ENCODE measurements at places on chromosomes 1 and 21.

- DNase-seq = no peak
Measured at GRCh38 chr1:58815686-58816071, 31.8 kb upstream of the JUN start.

GRCh38 chr1:198649232-198649967 is 10.6 kb downstream of the PTPRC start:
- DNase-seq = no peak

DNA sequence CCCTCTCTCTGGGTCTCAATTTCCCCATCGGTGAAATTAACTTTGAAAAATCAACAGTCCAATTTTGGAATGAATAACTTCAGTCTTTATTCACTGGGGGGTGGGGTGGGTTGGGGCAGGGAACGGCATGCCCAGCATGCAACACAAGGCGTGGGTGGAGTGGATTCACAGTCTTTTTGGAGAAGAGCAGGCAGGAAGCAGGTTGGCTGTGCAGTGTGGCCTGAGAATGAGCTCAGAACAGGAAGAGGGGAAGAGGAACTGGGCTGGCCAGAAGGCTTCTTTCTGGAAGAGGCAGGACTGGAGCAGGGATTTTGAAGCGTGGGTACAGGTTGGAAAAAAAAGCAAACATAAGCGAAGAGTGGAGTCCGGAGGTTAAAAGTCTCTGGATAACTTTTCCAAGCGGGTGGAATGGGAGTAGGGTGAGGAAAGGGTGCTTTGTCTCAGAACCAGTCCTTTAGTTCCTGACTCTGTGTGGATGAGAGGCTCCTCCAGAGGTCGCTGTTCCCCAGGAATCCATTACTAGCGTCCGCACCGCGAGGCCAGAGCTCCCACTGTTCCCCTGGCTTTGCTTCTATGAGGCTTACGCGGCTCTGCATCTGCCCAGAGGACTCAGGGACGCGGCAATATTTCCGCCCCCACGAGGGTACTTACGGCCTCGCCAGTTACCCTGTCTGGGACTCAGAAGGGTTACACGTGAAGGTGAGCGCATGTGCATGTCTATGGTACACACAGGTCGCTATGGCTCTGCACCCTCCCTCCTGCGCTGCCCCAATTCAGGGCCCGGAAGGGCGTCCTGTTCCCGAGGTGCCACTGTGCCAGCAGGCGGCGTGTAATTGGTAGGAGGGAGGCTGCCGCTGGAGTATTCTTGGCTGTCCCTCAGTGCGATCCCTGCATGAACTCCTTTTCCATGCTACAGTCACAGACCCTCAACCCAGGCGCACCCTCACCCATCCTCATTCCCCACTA is 5.5 kb upstream of the FOXD2 start:
- peak; percentile 45 for DNase-seq

DNA sequence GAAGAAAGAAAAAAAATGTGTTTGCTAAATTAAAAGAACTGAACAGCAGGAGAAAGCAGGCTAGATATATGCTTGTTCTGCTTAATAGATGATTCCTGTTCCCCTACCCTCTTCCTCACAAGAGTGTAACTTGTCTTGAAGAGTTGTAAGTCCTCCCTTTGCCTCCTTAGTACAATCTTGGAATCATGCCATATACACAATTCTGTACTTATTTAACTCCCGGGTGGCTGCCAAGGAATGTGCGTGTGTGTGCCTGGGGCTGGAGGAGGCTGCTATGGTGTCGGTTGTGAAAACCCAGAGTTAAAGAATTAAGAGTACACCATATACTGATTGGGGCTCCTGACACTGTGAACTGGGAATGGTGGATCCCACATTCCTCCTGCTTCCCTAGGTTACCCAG is 194.2 kb downstream of the SIPA1L2 start:
- DNase-seq = no peak

- no peak for DNase-seq
Measured at GRCh38 chr1:55012661-55013060, 13.9 kb downstream of the BSND start.

GRCh38 chr1:159960721-159961381 is 6.8 kb upstream of the SLAMF9 start:
- no peak for DNase-seq
